NAMALWA (cell line): ENCODE measurements at places on chromosomes 13 and 19.

DNA sequence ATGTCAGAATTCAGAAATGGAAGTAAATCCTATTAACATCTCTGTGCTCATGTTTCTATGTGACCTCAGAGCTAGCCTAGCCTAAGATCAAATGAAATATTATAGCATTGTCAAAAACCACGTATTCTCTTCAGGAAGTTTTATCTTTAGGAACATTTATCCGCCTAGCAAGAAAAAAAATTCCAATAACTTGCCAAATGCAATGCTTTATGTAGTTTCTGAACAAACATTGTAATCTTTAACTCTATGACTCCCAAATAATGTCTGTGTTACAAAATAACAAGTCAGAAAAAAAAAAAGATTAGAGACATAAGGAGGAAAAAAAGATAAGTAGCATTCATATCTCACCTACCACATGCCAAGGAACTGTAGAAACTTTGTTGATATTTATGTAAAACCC, 18.4 kb upstream of the IPO5 start:
- DNase-seq: no peak

- no peak for DNase-seq
Measured at GRCh38 chr13:63345835-63346234, 1930.2 kb upstream of the PCDH20 start.

DNA sequence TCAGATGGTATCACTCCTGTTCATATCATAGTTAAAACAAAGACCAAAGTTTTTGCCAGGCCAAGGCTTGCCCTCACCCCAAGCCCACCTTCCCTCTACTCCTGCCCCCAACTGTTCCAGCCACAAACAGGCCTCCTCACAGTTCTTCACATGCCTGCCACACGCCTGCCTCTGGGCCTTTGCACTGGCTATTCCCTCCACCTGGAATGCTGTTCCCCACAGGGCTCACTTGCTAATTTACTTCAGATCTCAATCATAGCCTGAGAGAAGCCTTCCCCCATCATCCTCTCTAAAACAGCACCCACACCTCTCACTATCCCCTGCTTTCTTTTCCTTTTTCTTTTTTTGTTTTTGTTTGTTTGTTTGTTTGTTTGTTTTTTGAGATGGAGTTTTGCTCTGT, 4.9 kb upstream of the AXL start:
- no peak for DNase-seq

- DNase-seq: no peak
Measured at GRCh38 chr13:79782541-79783205, 301.7 kb downstream of the NDFIP2 start.

DNA sequence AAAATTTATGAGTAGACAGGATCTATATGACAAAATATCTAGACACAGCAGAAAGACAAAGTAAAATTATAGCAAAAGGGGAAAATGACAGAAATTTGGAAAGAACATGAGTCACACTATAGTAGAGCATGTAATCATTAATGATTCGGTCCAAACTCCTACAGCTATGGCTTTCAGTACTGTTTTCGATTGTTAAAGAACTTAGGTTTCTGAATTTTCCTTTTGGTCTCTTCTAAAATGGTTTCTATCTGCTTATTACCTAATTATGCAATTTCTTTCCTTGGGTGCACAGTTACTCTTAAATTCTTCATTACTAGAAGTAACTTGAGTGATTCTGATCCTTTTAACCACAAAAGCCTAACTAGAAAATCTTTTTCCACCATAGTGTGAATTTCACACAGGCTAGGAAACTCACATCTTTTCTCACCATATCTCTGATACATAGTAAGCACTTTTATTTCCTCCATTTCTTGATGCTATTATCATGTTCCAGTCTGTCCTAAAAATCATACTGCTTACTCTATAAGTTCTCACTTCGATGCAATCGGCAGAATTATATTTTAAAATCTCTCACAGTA, 1101.4 kb downstream of the PCDH9 start:
- DNase-seq: no peak

GRCh38 chr13:73106513-73107178, 47.8 kb downstream of the KLF5 start:
- no peak for DNase-seq

DNA sequence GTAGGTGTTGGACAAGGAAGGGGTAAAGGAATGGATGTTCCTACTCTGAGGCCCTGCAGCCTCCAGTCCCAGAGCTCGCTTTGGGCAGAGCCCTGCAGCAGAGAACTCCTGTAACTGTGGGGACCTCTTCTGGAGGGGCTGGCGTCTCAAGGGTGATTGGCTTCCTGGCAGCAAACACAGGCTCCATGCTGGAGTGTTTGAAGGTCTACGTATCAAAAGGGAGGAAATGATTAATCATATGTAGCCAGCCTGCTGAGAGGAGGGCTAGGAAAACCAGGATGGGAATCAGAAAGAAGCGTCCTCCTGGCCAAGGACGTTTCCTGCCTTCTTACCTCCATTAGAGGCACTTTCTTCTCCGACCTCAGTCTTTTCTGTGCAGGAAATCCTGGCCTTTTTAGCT, 208.5 kb downstream of the TSHZ3 start:
- DNase-seq: no peak

- peak; percentile 53 for DNase-seq
Measured at GRCh38 chr19:2050349-2050990, 574 bp downstream of the MKNK2 start.

DNA sequence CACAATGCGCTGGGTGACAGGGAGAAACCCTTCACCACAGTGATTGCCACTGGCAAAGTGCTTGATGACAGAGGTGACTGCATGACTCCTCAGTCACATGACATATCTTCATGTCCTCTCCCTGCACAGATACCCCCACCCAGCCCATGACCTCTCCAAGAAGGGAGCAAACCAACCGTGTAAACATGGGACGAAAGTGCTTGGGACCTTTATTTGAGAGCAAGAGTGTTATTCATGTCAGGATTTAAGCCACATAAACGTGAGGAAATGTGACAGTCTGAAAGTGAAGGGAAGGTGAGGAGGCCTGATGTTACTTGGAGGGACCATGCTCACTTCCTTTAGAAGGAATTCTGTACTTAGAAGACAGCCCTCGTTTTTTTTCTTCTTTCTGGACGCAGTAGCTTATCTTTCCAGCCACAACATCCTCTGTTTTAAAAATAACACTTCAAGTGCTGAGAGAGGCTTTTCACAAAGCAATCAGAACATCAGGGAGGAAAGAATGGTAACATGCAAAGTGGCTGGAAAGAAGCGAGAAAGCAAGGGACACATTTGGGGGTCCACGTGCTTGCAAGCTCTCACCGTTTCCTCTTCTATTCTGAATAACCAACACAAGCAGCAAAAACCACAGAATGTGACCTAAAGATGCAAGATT, 35.6 kb downstream of the EPS15L1 start:
- DNase-seq: no peak
